ENCODE measurements at places on chromosomes 5 and 9.
A peak's percentile ranks its signal among the peaks of the same experiment; 100 is the strongest.

- DNase-seq, result no peak
Measured at GRCh38 chr9:109437286-109437685, 60.8 kb downstream of the PTPN3 start.

- no peak for DNase-seq
Measured at GRCh38 chr5:5383461-5383860, 39.0 kb upstream of the ICE1 start.

GRCh38 chr9:83523684-83524083, 14.5 kb downstream of the FRMD3 start:
- no peak for DNase-seq

DNA sequence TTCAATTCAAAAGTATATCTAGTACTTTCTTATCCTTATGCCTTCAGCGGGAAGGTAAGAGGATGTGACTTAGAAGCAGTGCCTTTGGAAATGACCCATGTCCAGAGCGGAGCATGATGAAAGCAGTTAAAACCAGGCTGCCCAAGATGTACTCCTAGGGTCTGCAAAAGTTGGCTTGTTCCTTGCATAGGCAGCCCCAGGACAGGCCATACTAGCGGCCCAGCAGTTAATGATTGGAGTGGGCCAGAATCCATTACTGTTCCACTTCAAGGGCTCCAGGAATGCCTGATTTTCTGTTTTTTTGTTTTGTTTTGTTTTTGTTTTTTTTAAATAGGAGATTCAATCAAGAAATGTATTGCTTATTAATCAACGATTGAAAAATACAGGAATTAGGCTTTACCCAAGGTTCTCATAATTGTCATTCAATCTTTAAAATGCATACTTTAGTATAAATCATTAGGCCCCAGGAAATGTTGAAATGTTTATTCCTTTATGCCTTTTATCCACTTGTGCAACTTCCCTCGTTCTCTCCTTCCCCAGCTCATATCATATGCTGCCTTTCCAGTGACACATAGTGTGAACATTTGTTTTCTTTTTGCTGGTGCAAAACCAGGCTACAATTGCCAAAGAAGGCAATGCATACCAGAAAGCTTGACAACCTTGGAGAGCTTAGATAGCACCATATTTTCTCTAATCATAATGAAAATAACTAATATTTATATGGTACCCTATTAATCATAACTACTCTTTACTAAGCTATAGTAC, 190.8 kb downstream of the ARHGEF28 start:
- peak; percentile 84 for DNase-seq

DNA sequence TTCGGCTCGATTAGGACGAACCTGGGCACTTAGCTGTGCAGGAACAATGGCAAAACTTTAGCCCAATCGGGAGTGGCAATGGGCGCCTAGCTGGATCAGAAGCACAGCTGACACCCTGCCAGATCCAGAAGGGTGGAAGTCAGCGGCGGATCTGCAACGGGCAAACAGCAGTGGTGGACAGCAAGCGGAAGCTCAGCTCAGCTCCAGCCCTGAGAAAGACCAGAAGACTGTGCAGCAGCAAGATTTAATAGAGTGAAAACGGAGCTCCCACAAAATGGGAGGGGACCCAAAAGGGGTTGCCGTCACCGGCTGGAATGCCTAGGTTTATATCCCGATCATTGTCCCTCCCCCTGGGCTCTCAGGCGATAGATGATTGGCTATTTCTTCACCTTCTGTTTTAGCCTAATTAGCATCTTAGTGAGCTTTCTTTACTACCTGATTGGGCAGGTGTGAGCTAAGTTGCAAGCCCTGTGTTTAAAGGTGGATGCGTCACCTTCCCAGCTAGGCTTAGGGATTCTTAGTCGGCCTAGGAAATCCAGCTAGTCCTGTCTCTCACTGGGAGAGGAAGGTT, 1237.9 kb downstream of the CDH12 start:
- DNase-seq, result no peak

DNA sequence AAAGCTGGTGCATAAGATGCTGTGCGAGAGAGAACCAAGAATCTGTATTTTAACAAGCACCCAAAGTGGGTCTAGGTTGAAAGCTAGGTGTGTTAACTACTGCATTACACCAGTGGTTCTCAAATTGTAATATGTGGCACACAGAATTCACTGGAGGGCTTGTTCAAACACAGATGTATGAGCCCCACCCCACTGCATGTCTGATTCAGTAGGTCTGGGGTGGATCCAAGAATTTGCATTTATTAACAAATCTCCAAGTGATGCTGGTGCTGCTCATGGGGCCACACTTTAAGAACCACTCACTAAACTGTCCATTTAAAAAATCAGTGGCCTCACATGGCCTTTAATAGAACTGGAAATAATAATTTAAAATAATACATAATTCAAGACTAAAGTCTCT, 40.4 kb downstream of the LPAR1 start:
- DNase-seq, result no peak

GRCh38 chr5:172724242-172725183, 46.5 kb downstream of the DUSP1 start:
- no peak for DNase-seq

DNA sequence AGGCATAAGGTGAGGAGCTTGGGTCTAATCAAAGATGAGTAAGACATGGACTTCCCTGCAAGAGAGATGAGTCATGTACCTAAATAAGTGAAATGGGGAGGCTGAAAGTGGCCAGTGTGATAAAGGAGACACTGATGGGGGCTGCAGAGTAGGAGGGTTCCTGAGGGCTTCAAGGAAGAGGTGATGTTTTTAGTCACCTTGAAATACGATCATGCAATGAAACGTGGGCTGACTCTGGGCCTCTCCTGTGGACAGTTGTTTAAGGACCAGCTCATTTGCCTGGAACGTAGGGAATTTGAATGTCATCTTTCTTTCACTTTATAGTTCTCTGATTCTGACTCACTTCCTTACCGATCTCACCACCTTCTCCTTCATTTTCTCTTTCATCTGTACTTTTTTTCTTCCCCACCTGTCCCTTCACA, 49.6 kb upstream of the CPLX2 start:
- no peak for DNase-seq

GRCh38 chr9:33458444-33458843, 11.1 kb upstream of the AQP3 start:
- DNase-seq, result no peak

- DNase-seq, result peak; percentile 53
Measured at GRCh38 chr5:143649937-143650621, 161.9 kb upstream of the HMHB1 start.

DNA sequence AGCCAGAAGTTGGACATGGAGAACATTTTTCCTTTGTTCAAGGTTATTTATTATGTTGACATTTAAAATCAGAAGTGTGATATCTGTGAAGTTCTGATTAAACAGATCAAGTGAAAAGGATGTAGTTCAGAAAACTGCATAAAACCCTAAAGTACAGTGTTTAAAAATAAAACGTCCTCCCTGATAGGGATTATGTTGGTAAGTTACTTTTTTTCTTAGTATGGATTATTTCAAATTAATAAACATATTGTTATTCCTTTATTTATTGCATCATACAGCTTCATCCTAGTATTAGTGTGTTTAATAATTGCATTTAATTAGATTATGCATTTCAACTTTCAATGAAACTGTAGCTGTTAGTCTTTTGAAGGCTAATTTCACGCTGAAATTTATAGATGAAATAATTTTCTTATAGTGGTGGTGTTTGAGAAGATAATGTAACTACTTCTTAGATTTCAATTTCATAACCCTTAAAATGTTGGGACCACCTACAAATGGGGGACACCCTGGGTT, 157.9 kb upstream of the DMRT1 start:
- no peak for DNase-seq

DNA sequence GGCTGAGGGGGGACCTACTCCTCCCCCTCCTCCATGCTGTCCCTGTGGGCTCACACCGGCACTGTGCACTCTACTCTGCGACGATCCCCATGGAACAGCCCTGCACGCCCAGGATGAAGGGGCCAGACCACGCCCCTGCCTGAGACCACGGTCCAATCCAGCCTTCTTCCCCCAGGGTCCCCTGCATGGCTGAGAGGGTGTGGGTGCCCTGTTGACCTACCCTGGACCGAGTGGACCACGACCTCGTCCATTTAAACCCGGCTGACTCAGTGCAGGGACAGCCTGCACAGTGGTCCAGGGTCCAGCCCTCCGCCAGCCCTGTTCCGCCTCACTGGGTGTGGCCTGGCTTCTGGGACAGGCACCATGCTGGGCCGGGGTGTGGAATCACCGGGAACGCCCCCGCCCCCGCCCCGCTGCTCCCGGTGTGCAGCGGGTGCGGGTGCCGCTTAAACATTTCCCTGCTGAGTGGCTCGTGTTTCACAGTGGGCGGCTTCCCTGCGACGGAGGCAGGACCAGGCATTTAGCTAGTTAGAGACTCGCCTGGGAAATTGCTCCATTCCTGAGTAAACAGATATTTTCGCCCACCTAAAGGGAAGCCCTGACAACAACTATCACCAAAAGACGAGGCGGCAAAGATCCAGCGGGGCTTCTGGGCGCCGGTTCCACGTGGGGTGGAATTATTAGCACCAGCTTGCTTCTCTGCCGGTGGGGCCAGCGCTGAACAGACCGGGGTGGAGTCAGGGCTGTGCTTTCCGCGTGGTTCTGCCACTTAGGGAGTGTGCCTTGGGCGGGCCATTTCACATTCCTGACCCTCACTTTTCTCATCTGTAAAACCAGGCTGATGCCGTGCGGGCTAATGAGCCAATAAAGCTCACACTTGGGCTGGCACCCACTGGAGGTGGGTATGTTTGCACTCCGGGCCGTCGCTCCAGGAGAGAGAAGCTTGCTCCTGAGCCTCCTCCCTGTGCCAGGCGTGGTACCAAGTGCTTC, 22.6 kb downstream of the DBH start:
- DNase-seq, result no peak

- DNase-seq, result no peak
Measured at GRCh38 chr9:126893079-126893478, 21.5 kb upstream of the RALGPS1 start.

DNA sequence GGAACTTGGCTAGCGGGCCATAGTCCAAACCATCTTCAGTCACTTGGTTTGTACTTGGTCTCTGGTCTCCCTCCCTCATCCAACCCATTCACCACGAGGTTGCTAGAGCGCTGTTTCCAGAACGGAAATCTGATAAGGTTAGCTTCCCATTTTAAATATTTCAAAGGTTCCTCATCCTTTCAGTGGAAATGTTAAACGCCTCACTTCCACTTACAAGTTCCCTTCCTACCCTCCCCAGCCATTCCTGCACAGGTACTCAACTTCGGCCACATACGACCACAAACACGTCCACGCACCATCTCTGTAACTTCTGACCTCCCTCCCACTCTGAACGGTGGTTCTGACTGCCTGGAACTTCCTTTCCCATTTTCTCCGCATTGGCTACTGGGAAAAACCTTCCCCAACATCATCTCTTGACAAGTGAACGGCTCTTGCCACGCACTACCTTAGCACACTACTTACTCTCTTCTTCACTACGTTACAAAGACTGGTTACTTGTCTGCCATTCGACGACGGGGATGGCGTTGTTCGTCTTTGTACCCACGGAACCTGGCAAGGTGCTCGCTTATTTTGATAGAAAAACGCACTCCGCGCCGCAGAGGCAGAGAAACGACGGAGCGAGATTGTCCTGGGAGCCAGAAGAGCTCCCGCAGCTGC, 629 bp downstream of the CCNH start:
- no peak for DNase-seq

- no peak for DNase-seq
Measured at GRCh38 chr5:51377151-51378060, 5.8 kb upstream of the ISL1 start.
